ENCODE measurements at places on chromosomes 3 and 15.

DNA sequence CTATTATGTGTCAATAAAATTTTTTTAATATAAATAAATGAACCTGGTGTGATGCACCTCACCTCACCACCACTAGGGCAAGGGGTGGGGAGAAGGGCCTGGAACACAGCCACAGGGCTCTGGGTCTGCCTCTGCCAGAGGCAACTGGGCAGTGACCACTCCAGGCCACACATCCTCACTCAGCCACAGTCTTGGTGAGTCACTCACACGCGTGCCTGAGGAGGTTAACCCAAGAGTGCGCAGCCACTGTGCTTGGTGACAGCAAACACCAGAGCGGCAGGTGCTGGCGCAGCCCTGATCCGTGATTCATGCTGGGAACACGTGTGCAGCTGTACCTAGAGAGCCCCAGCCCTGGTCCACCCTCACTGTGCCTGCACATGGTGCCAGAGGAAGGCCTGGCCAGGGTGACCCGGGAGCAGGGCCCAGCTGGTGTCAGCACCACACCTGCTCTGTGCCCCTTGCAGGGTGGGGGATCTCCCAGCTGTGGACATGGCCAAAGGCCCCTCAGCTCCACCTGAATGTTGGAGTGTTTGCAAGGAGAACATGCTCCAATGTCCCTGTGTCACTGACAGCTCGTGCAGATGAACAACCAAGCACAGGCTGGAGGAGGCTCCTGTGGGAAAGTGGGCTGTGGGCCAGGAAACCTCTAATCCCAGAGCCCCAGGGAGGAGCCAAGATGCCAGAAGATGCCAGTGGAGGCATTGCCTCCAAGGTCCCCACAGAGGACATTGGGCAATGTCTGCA lies 2.1 kb downstream of the SLC41A3 start:
- peak; percentile 4 for DNase-seq

- no peak for DNase-seq
These were observed 2.5 kb downstream of the GOLIM4 start for GRCh38 chr3:168093229-168093628.

DNA sequence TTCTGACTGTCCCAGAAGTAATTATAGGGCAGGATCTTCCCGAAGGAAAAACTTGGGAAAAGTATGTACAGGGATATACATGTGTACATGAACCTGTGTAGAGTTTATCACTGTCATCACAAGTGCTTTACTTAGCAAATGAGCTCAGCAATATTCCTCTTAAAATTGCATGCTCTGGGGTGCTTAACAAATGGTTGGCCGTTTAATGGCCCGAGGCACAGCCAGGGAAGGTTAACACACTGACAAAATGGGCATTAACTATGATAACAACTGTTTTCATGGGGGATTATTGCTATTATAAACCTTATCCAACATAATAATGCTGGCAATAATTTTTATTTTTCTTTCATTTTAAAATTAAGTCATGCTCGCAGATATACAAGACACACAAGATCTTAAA lies 459.3 kb downstream of the TUSC7 start:
- no peak for DNase-seq

- DNase-seq = no peak
These were observed 133.4 kb downstream of the FOXP1 start for GRCh38 chr3:71450162-71450561.

DNA sequence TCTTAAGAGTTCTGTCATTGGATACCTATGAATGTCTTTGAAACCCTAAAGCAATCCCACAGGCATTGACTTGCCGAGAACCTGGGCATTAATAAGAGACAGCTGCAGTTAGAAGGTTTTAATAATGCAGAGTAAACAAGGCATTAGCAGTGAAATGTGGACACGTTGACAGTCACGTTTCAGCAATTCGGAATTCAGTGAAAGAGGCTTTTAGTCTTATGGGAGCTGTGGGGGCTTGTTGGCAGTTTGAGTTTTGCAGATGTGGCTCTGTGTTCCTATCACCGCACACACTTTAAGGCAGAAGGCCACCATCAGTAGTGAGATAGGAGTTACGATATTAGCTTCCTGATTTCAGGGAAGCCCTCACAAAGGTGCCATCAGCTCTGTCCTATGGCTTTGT lies 145.2 kb upstream of the NUDT16 start:
- DNase-seq = no peak

GRCh38 chr3:13644341-13645117 lies 95.6 kb downstream of the FBLN2 start:
- DNase-seq = no peak

DNA sequence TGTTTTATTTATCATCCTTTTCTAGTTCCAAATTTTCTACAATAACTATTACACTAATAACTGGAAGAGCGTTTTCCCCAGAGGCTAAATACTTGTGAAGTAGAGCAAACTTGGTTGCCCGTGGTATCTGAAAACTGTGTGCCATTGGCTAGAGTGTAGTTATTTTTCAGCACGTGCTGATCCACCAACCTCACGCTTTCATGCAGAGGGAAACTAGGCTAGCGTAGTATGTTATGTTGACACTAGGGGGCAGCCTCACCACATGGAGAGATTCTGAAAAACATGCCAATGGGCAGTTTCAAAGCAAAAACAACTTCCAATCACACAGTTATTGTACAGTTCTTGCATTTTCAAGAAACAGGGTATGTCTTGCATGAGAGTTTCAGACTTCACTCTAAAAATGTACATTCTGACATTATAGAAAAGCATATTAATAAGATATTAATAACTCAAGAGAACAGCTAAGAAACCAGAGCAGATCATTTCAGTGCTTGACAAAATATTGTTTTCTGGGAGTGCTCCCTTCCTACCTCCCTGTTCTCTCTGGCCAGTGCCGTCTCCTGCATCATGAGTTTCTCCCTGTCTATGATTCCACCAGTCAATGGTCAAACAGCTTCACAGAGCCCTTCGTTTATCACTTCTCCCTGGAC lies 39.7 kb downstream of the SPATA12 start:
- peak; percentile 84 for DNase-seq

- DNase-seq = no peak
These were observed 13.2 kb downstream of the PCOLCE2 start for GRCh38 chr3:142875583-142876207.

GRCh38 chr3:182568261-182568660 lies 225.0 kb upstream of the ATP11B start:
- DNase-seq = no peak

- no peak for DNase-seq
These were observed 14.2 kb downstream of the ATXN7 start for GRCh38 chr3:63877737-63878393.

GRCh38 chr3:184077881-184078280 lies 19.0 kb upstream of the HTR3E start:
- DNase-seq = no peak

- no peak for DNase-seq
These were observed 231.5 kb downstream of the SV2B start for GRCh38 chr15:91331581-91331980.

DNA sequence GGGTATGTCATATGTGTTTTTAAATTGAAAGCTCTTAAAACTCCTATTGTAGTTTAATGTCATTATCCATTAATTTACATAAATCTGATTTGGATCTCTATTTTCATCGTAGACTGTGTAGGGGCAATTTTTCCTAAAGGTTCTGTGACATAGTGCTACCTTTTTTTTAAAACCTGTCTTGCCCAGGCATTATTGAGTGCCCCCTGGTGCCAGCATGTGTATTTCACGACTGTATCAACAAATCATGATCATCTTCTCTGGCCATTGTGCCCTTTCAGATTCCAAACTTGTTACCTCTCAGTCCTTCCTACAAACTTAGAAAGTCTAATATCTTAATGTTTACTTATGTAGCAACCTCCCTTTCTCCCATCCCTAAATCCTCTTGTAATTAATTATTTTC lies 97.2 kb upstream of the FLNB start:
- no peak for DNase-seq

GRCh38 chr3:47016934-47017435 lies 37.5 kb downstream of the NBEAL2 start:
- DNase-seq = peak; percentile 43

DNA sequence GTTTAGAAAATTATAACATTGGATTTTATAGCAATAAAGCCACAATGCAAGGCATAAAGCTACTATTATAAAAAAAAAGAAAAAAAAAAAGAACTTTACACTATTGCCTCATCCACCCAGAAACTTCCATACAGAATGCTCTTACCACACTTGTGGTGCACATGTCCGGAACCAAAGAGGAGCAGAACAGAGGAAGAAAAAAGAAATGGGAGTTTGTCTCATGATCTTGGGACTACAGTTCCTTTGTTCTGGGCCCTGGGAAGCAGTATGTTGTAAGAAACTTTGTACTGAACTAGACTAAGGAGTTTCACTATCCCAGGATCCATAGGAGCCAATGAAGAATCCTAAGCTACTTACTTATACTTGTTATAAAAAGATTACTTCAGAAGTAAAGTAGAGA lies 36.1 kb downstream of the FMN1 start:
- DNase-seq = peak; percentile 74

- DNase-seq = no peak
These were observed 183.6 kb downstream of the MBNL1 start for GRCh38 chr3:152452318-152452717.

DNA sequence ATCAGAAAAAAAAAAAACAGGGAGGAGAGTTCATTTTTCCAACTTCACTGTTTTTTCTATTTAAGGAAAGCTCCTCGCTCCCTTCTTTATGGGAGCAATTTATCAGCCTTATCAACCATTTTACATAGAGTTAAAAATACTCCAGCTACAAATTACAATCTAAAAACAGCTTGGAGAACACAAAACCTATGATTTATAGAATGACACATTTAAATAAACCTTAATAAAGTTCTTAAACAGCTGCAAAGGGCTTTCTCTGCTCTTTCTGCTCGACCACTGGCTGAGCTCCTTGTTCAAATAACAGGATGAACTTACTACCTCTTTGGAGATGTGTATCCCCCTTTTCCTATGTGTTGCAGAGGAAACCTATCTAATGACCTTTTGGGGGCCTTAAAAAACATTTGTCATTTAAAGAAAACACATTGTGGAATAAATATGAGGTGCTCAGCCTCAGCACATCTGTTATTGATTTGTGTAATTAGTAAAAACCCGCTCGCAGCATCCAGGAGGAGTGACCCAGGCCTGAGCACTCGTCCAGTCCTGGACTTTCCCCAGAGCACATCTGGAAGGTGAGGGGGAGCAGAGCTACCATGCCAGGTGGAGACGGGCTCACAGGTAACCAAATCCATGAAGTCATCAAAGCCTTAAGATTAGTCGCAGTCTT lies 231.2 kb downstream of the ATP8B4 start:
- DNase-seq = no peak

- no peak for DNase-seq
These were observed 112.2 kb upstream of the RBMS3 start for GRCh38 chr3:29168696-29169095.

DNA sequence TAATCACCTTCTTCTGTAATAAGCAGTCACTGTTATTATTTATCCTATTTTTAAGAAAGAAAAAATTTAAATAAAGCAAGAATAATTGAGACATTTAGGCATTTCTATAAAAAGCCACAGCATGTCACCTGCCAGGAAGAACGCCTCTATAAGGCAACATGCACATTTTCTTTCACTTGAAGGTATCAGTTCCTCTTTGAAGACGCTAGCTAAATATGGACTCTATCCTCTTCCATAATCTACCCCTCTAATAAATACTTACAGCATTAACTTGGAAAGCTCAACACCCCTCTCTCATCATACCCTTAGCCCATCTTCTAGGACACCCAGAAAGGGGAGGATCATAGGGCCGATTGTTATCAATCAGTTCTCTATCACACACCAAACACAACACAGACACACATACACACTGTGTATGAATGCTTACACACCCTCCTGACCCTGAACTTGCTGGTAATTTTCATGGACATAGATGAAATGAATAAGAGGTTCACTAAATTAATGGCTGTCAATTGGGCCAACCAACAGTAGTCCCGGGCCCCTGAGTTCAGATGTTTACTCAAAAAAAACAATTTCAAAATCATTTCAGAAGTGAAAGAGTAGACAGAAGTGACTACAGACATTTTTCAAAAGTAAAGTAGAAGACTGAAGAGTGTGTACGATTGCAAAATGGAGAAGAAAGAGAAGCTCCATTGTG lies 102.5 kb downstream of the ZMAT3 start:
- peak; percentile 13 for DNase-seq
